ENCODE measurements at places on chromosomes 5 and 9.
A peak's percentile ranks its signal among the peaks of the same experiment; 100 is the strongest.

DNA sequence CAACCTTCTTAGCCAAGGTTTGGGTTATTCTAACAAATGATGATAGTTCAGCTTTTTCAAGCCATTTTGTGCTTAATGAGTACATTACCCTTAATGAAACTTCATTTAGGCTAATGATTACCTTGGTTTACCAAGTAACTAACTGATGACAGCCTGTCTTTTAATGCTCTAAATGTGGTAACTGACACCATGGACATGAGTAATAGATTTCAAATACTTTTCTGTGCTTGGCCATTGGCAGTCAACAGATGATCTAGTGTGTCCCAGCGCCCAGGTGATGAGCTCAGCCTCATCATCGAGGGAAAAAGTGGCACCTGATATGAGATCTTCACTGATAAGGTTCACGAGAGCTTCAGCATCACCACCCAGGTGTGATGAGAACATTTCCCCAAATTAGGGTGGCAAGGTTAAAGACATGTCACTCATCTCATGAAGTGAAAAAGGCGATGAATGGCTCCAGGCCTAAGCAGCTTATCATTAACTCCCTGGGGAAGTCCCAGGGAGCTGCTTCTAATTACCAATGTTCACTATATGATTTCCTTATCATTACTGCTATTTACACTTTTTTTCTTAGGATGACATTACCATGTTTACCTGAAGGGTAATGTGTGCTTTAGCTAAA is 296.0 kb downstream of the SPOCK1 start:
- DNase-seq = no peak

- DNase-seq = no peak
Observed at GRCh38 chr9:133735415-133735775, 2.8 kb downstream of the SARDH start.

DNA sequence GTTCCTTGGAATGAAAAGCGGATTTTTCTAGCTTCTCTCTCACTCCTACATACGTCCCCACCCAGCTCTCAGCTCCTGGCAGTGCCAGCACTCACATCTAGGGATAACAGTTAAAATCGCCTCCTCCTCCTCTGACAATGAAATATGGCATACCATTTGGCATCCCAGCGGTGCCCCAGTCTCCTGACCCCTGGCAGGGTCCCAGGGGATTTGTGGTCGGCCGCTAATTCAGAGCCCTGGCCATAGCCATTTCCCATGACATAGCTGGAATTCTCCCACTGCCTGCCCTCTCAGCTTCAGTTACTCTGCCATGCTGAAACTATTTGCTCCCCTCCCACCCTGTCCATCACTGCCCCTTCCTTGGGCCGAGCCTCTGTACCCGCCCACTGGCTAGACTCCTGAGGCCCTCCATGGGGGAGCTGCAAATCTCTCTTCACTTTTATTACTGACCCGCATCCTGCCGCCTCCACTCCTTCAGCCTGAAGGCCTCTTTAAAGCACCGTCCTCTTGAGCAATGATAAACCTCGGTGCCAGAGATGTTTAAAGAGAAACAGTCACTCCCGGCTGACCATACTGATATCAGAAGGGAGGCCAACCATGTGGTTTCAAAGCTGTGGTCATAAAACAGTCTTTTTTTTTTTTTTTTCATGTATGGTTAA is 139.8 kb downstream of the SLIT3 start:
- DNase-seq = peak; percentile 95

GRCh38 chr5:3518051-3518450 is 77.6 kb upstream of the IRX1 start:
- no peak for DNase-seq

- DNase-seq = no peak
Observed at GRCh38 chr5:127375544-127376091, 85.0 kb downstream of the MEGF10 start.

DNA sequence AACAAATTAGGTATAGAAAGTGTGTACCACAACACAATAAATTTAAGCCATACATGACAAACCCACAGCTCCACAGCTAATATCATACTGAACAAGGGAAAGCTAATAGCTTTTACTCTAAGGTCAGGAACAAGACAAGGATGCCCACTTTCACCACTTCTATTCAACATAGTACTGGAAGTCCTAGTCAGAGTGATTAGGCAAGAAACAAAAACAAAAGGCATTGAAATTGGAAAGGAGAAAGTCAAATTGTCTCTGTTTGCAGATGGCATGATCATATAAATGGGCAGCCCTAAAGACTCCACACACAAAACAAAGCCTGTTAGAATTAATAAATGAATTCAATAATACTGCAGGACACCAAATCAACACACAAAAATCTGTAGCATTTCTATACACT is 548.8 kb downstream of the CTNND2 start:
- DNase-seq = no peak

DNA sequence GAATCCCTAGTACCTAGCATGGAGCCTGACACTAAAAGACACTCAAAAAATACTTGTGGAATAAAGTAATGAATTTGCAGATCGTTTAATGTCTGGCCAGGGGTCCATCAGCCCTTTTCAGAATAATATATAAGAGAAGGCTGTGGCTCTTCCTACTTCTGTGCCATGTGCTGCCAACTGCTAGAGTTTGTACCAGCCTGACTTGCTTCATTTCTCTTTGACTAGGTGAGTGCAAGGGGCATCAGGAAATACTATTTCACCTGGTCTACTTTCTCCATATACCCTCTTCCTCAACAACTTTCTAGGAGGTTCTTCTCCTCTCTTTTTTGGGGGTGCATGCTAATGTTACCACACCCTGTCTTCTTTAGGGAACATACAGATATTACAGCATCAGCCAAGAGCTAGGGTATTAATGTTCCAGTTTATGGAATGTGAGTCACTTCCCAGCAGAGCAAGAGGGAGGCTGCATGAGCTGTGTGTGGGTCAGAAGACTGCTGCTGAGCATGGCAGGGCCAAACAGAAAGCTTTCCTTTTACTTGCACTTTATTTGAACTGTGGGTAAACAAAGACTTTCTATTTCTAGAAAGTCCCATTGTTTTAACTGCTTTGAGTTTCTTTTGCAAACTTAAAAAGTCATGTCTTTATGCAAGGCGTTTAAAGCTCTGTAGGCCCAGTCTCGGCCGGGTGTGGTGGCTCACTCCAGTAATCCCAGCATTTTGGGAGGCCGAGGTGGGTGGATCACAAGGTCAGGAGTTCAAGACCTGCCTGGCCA is 158.9 kb downstream of the ADAMTSL1 start:
- DNase-seq = no peak

DNA sequence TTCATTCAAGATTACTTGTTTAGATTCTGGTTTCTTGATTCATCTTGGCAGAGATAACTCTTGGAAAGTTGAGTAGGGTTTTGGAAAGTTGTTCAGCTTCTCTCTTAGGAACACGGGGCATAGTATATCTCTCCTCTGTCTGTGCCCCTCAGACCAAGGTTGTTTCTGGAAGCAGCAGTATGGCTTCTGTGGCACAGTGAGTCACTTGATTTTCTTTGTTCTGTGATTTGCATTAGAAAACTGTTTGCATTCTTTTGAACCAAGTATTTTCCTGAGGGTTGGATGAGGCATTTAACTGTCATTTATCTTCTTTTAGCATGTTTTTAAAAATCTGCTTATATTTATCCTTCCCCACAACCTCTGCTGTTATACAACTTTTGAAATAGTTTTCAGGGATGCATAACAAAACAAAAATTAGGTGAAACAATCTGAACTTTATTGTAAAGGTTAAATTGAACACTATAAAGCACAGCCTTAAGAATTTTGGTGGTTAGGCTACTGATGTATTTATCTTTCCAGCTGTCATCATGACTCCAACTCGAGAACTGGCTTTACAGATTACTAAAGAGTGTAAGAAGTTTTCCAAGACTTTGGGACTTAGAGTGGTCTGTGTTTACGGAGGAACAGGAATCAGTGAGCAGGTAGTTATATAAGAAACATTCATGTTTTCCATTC is 26.5 kb downstream of the DDX46 start:
- no peak for DNase-seq

DNA sequence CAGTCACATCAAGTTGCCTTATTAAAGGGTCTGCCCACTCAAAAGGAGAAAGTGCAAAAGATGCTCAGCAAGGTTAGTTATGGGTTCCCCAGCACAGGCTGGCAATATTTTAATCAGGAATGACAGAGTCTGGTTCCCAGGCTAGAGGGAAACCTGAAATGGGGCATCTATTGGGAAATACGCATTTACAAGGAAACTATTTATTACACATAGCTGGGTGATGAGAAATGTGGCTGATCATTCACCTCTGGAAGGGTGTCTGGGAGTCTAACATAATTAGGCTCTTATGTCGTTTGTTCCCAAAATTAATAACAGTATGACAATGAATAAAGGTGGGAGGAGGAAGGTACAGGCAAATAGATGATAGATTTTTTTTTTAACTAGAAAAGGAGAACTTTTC is 314.7 kb downstream of the ENC1 start:
- DNase-seq = no peak

DNA sequence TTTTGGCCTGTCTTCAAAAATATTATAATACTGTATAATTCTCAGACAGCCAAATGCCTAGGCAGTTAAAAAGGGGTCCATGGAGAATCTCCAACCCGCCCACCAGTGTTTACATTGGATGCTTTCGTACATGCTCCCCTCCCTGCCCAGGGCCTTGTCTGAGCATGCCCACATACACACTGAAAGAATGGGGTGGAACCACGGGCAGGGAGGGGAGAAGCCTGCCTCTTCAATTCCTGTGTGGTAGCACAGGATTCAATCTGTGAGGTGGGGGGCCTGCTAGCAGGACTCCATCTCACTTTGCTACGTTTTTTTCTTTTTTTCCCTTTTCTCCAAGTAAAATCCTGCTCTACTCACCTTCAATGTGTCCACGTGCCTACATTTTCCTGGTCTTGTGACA is 314.7 kb upstream of the GRAMD2B start:
- DNase-seq = no peak

DNA sequence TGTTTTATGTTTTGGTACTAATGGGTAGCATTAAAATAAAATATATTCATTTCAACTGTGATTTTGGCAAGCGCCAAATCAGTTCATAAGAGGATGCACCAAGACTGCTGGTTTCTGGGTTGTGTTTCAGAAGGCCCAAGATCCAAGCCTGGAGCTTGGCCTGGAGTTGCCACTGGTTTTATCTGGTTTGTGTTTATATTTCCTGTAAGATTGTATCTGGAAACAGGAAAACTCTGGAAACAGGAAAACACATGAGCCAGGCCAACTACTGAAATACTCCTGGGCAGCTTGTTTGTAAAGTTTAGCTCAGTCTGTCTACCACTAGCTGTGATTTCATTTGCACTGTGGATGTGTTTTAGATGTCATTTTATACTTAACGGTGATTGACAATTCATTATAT is 5.5 kb downstream of the FSTL4 start:
- DNase-seq = no peak

GRCh38 chr5:160378330-160378729 is 7.9 kb upstream of the C1QTNF2 start:
- DNase-seq = no peak

GRCh38 chr5:141685591-141685990 is 3.6 kb upstream of the ARAP3 start:
- no peak for DNase-seq

- DNase-seq = no peak
Observed at GRCh38 chr5:87120518-87121303, 147.0 kb upstream of the RASA1 start.

DNA sequence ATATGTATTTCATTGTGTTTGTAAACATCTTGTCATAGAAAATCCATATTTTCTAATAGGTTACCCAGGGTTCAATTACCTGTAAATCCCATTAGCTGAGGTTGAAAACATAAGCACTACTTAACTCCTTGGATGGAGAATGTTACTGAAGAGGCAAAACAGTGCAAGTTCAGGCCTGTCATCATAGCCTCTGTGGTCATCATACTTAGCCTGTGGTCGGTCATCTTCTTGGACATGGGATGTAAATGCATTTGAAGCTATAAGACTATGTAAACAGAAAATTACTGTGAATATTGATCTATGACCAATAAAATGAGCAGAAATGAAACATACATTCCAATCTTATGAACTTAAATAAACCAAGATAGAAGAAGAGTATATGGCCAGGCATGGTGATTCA is 164.7 kb downstream of the CHSY3 start:
- no peak for DNase-seq

DNA sequence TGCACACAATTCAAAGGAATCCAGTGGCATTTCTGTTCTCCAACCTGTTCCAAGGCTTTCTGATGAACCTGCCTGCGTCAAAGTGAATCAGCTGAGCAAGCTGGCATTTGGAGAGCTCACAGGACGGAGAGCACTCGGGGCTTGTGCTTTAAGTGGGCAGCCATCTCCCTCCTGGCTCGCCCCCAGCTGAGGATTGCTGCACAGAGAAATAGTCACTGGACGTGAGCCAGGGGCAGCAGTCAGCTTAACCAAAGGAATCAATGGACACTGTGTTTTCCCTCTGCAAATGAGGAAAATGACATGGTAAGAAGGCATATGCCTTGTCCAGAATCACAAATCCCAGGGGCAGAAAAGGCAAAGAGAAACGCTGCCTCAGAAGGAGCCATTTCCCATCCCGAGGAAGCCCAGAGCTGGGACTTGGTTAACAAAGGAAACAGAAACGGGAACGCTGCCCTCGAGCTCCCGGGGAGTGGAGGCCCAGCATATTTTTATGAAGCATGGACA is 299.4 kb downstream of the ZSWIM6 start:
- no peak for DNase-seq

DNA sequence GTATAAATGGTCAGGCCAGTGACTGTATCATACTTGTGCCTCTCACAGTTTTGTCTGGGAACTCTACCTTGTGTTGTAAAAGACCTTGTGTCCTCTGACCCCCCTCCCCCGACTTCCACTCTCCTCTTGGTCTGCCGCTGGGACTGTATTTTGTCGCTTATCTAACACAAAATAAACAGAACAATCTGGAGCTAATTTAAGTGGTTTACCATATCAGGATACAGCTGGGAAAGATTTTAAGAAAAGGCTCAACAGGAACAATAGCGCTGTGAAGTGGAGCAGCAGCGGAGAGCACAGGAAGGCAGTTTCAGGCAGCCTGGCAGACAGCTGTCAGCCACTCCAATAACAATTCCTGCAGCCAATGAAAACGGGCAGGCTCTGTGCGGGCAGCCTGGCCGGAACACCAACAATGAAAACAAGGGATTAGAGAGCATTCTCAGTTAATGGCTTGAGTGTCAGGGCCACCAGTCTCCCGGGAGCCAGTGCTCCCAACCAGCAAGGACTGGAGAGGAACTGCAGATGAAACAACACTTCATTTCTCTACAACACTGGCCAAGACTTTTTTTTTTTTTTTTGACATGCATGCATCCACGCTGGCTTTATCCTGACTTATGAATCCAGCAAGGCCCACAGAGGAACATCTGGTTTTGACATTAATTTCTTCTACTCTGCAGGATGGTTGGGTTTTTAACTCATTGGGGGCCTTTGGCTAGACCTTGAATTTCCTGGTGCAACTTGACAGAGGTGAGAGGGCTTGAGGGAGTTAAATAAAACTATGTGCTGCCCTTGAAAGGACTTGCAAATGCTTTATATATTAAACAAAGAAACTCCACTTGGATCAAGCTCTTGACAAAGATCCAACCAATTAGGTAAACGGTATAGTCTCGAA is 76.7 kb downstream of the ARSB start:
- no peak for DNase-seq

DNA sequence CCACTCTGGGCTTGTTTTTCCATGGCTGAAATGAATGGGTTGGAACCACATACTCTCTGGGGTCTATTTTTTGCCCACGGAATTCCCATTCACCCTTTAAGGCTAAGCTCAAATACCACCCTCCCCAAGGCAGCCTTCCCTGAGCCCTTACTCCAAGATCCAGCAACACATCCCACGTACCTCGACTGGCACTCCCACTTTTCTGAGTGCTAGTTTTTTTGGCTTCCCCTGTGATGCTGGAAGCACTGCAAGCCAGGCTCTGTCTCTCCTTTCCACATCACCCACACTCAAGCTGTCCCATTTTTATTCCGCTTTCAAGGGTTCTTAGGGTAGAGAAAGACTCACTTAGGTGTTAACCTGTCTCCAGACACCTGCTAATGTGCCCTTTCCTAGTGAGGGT is 6.0 kb downstream of the ST6GALNAC6 start:
- no peak for DNase-seq

Measured in T1000 (cell line).